ENCODE measurements at places on chromosomes 6 and 20.
A peak's percentile ranks its signal among the peaks of the same experiment; 100 is the strongest.

DNA sequence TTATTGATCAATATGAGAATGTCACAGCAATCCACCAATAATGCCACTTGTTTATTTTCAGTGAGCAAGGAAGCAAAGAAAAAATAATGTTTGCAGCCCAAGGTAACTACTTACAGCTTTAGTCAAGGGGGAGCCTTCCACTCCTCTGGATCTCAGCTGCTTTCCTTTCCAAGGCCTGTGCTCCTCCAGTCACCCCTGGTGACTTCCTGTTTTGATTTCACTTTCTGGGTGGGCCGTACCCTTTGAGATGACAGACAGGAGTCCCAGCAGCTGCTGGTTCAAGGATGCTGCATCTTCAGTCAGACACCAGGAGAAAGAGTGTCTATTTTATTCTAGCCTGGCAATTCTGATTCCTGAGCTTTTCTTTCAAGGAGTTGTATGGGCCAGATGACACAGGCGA, 5.6 kb upstream of the VNN2 start:
- peak; percentile 36 for DNase-seq

DNA sequence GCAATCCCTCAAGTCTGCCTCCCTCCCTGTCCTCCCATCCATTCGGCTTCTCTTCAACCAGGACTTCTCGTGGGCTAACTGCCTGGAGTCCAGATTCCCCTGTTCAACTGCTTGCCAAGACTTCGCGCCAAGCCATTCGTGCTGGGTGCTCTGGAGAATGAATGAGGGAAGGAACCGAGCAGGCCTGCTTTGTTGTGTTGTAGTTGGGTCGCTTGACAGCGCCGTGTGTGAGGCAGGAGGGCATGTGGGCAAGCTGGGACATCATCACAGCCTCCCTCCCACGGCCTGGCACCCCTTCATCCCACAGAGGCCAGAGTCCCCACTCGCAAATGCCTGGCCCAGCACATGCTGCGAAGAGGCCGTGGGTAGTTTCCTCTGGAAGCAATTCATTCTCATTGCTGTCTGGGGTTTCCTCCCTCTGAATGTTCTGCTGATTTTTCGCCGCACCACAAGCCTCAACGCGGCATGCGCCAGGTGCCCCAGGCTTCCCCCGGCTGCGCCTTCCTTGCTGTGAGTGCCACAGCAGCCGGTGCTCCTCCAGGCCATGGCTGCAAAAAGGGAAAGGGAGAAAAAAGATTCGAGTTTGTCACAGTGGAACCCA, 336.0 kb downstream of the QKI start:
- no peak for DNase-seq

GRCh38 chr6:27757307-27757706, 154.9 kb downstream of the OR2B2 start:
- no peak for DNase-seq

DNA sequence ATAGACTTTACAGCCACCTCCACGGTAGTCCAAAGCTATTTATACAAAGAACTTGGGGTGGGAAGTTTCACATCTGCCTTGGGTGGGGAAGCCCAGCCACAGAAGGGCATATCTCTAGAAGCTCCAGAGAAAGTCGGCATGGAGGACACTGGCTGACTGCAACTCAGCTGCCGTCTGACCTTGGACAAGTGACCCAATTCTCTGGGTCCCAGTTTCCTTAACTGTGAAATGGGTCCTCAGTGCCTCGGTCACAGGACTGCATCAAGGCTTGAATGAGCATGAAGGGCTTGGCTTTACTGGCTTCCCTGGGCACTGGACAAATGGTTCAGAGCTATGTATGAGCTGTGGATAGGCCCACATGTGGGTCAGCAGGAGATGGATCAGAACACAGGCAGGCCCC, 58.6 kb downstream of the NOL4L start:
- no peak for DNase-seq

- DNase-seq, result no peak
These were observed 31.3 kb downstream of the NSFL1C start for GRCh38 chr20:1435337-1435699.

DNA sequence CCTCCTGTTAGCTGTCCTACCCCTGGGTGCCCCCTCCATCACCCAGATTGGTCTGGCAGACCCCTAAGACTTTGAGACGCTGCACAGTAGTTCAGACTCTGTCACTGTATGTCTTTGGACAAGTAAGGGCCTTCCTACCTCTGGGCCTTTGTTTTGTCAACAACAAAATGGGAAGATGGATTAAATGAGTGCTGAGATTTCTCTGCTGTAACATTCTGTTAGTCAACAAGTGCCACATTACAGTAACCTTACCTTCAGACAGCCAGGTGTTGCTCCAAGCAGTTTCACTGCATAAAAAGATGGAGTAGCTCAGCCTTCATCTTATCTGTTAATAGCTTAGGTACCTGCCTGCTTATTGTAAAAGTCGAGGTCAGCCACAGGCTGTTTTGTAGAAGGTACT, 16.0 kb downstream of the CHMP4B start:
- no peak for DNase-seq

DNA sequence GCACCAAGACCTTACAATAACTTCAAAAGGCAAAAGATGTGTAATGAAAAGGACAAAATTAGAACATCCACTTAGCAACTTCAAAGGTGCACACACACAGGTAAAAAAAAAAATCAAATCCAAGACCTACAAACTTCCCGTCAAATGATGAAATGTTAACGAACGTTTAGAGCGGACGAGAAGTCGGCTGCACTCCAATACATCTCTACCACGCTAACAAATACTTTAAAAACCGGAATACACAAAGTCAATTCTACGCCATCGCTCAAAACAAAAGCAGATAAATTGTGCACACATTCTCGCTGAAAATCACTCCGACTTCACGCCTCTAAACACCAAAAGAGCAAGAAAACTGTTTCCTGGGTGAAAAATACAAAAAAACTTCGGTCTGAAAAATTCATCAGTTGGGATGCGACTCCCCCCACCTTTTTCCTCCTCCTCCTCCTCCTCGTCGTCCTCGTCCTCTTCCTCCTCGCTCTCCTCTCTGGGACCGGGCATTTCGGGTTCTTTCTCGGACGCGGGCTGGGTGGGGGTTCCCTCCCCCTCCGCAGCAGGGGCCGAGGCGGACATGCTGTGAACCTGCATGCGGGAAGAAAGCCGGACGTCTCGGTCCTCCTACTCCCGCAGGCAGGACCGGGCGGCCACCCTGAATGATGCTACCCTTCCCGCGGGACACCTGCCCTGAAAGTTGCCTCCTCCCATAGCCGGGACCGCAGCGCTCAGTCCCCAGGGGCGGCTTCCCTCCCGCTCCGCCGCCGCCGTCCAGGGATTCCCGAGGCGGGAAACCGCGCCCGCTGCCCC, 712 bp downstream of the DEK start:
- peak; percentile 12 for DNase-seq

DNA sequence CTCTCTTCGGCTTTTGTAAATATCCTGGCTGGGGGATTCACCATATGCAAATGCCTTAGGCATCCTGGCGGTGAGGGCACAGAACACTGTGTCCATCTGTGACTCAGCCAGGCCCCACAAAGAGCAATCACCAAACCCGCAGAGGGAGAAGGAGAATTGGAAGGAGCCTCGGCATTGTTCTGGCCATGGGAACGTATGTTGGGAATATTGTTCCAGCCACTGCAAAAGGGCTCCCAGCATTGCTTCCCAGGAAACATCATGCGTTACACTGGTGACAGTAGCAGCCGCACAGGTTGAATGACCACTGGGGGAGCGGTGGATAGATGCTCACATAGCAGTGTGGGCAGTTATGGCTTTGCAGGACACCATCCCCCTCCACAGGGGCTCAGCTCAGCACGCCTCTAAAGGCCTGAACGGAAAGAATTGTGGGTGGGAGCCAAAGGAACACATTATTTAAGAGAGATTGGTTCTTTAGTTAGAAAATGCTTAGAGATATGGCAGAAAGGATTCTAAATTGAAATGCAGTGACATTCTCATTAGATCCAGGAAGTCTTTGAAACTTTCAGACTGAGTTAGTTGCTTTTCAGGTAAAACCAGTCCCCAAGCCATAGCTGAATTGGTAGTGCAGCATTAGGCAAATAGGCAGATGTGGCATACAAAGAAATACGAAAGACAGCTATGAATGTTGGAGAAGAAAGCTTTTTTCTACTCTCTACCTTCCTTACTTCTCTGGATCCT, 104.3 kb downstream of the RNF144B start:
- no peak for DNase-seq

DNA sequence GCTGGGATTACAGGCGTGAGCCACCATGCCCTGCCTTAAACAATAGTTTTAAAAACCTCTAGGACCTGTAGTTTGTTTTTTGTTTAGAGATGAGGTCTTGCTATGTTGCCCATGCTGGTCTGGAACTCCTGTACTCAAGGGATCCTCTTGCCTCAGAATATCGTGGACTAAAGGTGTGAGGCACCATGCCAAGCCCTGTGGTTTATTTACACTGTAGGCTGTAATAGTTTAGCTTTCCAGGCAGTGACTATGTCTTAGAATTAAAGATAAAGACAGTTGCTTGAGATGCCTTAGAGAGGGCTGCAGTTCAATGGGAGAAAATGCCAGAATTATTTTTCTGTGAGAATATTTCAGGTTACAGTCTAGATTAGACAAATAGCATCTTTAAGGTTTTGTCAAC, 72.9 kb downstream of the SGK1 start:
- DNase-seq, result no peak

DNA sequence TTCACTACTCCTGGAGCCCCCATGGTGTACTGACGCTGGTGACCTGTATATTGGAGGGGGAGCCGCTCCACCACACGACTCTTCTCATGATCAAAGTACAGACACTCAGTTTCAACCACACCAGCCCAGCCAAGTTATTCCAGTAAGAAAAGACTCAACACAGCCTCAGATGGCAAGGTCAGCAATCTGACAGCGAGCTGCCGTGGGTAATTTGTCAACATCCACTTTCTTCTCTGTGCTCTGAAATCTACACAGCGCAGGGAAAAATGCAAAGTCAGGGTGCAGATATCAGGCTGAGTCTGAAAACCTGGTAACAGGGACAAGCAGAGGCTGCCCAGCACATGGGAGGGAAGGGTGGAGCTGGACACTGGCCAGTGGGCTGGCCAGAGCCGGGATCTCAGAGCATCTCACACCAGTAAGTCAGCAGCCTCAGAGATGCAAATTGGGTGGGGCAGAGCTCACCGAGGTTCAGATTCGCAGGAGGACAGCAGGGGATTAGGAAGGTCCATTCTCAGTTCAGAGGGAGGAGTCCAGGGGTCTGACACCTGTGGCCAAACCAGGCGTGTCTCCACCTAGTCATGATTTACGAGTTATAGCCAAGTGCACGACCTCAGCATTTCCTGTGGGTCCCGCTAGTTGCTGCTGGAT, 44.5 kb upstream of the RPS6KA2 start:
- no peak for DNase-seq

- no peak for DNase-seq
These were observed 198.4 kb downstream of the TRIM27 start for GRCh38 chr6:28725274-28725809.

- DNase-seq, result no peak
These were observed 45.2 kb downstream of the TOX2 start for GRCh38 chr20:43959920-43960227.

GRCh38 chr6:130923350-130923749, 96.1 kb downstream of the SMLR1 start:
- DNase-seq, result no peak

DNA sequence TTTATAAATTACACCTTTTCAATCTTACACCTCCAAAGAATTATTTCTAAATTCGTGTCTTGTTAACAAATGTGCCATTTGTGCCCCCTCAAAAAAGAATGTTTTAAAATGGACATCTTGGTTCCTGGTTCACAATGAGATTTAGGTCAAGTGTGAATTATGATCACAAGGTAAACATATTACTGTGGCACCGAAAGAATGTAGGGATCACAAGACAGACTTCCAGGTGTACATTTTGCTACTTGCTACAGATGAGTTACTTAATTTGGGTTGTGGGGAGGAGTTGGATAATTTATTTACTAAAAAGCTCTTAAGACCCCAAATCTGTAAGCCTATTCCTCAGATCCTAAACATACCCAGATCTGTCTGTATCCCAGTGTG, 25.0 kb upstream of the ADTRP start:
- DNase-seq, result no peak

DNA sequence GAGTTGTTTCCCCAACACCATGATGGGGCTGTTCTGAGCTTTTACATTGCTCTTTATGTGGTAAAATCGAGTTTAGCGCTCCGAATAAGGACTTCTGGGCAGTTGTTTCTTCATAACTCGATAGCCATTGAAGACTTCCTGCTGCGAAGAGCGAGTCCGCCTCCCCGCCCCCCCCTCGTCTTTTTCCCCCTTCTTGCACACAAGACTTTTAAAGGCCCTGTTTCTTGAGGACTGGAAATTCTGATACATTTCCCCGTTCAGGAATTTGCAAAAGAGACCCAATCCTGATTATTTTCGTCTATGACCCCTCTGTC, 1.5 kb upstream of the CITED2 start:
- no peak for DNase-seq

- DNase-seq, result no peak
These were observed 16.3 kb downstream of the ZNF76 start for GRCh38 chr6:35275744-35276260.

DNA sequence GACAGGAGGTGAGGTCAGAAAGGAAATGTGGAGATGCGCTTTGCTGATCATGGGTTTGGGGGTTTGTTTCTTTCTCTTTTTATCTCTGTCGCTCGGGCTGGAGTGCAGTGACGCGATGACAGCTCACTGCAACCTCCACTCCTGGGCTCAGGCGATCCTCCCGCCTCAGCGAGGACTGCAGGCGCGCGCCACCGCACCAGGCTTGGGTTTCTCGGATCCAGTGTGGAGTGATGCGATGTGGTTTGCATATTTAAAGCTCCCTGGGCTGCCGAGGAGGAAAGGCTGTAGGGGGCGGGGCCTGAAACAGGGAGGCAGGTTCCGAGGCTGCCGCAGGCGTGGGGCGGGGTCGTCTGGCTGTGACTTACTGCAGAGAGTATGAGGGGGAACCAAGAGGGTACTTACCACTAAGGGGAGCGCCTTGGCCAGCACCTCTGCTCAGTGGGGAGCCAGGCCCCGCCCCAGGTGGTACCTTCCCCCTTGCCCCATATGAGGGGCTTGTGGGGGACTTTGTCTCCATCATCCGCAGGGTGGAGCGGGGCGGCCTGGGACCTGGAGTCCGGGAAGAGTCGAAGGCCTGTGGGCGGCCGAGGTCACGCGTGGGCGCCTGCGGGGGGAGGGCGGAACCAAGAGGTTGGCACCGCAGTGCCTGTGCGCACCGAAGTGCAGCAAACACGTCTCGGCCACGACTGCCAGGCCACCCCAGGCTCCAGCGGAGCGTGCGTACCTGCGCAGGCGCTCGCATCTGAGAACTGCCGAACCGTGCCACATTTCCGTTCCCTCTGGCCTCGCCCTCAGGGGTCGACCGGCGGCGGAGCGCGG, 12.7 kb upstream of the BAK1 start:
- DNase-seq, result peak; percentile 67

DNA sequence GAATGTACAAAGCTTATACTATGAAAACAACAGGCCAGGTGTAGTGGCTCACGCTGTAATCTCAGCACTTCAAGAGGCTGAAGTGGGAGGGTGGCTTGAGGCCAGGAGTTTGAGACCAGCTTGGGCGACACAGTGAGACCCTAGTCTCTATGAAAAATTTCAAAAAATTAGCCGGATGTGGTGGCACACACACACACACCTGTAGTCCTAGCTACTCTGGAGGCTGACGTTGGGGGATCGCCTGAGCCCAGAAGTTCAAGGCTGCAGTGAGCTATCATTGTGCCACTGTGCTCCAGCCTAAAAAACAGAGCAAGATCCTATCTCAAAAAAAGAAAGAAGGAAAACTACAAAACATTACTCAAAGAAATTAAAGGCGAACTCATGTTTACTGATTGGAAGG, 7.3 kb upstream of the ASF1A start:
- no peak for DNase-seq

GRCh38 chr20:52852714-52853113, 119.4 kb upstream of the TSHZ2 start:
- DNase-seq, result no peak

GRCh38 chr20:2703716-2704475, 11.3 kb downstream of the EBF4 start:
- no peak for DNase-seq

All from GM12891 (cell line).